ENCODE measurements at places on chromosomes 3 and 15.

GRCh38 chr3:156554515-156554841 lies 439 bp downstream of the SSR3 start:
- DNase-seq = no peak

- no peak for DNase-seq
These were observed 14.8 kb upstream of the SHISA5 start for GRCh38 chr3:48518638-48519276.

GRCh38 chr3:100368441-100368840 lies 32.4 kb downstream of the TOMM70 start:
- no peak for DNase-seq

GRCh38 chr3:143190101-143190500 lies 70.5 kb downstream of the CHST2 start:
- DNase-seq = no peak

- DNase-seq = peak; percentile 90
These were observed 1.3 kb downstream of the MED12L start for GRCh38 chr3:151086484-151087456.

- DNase-seq = no peak
These were observed 60.1 kb downstream of the ITGA11 start for GRCh38 chr15:68371851-68372250.

GRCh38 chr15:37084602-37085001 lies 15.7 kb downstream of the MEIS2 start:
- no peak for DNase-seq

- DNase-seq = no peak
These were observed 90.2 kb downstream of the DNAJB8 start for GRCh38 chr3:128376516-128376915.

DNA sequence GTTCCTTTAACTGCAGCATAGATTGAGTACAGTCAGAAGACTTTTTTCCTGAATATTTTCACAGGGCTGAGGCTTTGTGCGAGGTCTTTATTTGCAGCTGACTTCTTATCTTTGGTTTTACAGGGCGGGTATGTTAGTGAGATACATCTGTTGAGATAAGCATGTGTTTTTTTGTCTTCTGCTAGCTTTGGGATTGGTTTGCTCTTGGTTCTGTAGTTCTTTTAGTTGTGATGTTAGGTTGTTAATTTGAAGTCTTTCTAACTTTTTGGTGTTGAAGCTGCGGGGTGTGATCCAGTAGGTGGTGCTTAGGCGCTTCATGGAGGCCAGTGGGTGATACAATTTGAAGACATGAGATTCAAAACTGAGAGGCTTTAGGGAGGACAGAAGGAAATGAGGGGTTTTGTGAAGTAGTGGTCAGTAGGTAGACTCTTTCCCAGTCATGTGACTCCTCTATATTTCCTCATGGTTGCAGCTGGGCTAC lies 67.9 kb upstream of the TNFSF10 start:
- no peak for DNase-seq

DNA sequence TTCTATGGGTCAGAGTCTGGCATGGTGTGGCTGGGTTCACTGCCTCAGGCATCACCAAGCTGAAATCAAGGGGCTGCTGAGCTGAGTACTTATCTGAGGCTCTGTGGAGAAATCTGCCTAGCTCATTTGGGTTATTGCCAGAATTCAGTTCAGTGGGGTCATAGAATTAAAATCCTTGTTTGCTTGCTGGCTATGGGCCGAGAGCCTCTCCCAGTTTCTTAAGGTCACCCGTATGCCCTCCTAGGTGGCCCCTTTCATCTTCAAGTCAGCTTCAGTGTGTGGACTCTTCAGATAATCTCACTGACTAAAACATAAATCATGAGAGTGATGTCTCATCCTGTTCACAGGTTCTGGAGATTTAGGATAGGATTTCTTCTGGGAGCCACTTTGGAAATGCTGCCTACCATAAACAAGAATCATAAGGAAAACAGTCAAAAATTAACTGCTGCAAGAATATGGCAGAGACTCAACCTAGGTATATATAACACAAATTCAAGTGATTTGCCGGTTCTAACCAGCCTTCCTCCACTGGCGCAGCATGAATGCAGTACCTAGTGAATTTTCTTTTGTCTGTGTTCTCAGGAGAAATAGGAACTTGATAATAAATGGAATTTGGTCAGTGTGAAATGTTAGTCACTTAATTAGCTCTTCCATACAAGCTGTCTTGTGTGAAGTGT lies 5.3 kb downstream of the CP start:
- no peak for DNase-seq

DNA sequence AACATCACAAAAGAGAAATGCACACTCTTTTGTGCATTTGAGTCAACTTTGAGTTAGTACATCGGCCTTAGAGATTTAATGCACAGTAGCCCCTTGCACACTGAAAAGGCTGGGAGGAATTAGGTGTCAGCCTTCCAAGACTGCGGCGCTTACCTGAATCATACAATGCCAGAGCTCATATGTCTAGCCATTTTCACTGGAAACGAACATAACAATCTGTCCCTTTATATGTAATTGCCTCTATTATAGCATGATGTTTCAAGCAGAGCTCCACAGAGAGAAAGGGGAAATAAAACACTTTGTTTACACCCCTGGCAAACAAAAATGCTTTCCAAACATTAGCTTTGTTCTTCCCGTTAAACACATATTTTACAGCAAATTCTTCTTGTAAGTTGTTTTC lies 315.7 kb upstream of the SLCO3A1 start:
- DNase-seq = no peak

GRCh38 chr15:82944821-82945220 lies 7.7 kb downstream of the HOMER2 start:
- DNase-seq = peak; percentile 98

DNA sequence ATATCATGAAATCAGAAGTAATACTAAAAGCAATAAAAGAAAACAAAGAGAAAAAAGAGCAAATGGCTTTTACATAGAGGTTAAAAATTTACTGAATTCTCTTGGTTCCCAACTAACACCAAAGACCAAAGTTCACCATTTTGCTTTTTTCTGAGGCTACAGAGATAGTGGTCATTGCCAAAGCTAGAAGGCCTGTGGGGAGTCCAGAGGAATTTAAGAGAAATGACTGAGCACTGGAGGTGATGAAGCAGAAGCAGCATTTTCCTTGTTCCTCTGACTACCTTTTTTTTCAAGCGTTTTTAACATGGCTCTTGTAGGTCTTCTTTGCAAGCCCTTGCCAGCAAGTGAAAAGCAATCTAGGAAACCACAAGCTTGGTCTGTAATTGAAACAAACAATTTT lies 58.2 kb downstream of the THBS1 start:
- DNase-seq = no peak

DNA sequence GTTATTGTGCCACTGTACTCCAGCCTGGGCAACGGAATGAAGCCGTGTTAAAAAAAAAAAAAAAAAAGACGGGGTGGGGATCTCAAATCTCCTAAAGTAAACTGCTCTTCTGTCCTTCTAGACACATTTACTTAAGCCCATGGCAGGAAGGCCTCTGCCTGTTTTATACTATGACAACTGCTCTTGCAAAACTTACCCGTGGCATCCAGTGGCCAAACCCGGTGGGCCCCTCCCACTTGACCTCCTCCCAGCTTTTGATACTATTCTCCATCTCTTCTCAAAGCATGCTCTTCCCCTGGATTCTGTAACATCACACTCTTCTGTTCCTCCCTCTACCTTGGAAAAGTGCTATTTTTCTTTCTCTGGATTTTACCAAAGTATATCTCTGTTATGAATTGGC lies 112.2 kb downstream of the RFTN1 start:
- no peak for DNase-seq

DNA sequence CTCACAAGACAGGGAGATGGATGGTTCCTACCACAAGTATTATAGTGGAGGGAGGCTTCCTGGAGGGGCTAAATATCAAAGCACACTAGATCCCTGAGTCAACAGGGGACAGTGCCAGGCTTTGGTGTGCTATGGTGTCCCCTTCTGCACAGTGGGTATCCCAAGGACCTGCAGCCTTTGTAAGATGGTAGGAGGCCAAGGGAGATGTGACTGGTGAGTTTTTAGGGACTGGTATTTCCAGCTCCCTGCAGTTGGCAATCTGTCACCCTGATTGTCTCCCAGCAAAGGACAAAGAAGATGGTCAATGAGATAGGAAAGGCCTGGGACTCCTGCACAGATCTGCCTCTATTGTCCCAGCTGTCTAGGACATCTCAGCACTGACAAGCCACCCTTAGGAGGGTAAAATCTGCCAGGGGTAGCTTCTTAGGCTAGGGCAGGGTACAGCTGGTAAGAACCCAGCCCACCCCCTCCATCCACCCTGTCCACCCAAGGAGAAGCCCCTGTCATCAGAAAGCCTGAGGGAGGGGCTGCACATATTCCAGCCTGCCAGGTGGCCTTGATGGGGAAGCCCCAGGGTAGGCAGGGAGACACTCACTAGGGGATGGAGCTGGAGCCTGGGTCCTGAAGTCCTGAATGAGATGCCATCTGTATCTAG lies 631 bp downstream of the CYP1A1 start:
- DNase-seq = no peak

- DNase-seq = peak; percentile 36
These were observed 74.5 kb downstream of the LSM3 start for GRCh38 chr3:14253022-14253706.

DNA sequence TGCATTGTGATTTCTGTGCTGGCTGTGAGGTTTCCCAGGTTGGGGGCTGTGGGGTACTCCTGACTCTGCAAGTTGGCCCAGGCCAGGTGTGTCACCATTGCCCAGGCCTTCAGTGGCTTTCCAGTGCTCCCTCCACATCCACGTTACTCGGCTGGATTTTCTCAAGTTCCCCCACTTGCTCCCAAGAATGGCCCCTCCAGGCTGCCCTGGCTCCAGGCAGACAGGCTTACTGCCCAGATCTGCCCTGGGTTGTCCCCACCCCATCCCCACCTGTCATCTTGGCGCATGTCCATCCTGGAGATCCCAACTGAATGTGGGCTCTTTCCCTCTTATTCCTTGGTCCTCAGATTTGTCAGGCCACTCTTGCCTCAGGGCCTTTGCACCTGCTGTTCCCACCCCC lies 3.6 kb downstream of the APBA2 start:
- no peak for DNase-seq

DNA sequence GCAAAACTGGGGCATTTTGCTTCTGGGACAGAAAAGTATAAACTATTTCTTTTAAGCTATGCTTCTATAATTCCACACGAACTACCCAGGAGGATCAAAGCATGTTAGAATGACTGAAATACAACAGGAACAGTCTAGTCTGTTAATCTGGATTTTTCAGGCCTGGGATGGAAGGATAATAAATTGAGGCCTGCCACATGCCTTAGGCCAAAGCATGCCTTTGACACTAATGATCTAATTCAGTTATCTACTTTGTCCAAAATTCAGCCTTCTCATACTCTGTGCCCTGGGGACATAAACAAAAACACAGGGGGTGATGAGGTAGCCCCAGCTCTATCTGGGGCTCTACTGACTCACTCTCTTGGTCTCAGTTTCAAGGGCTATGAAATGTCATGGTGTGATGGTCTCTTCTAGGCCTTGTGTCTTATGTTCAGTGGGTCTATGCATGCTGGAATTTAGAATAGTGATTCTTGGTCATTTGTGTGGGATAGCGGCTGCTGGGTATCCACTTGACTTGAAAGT lies 32.5 kb downstream of the GAP43 start:
- no peak for DNase-seq

- no peak for DNase-seq
These were observed 27.8 kb downstream of the IFT80 start for GRCh38 chr3:160370987-160371857.

DNA sequence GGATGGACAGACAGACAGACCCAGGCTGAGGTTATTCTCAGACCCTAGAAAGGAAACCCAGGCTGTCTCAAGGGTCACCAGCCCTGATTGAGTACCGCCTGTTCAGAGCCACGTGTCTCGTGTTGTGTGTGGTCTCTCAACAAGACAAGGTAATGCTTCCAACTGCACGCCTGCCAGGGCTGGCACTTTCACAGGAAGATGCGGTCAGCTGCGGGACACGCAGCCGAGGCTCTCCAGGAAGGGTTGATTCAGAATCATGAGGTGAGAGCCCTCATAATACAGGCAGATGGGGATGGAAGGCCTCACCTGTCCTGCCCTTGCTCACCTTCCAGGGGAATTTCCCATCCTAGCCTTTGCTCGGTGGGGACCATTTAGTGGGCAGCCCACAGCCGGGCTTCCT lies 81.4 kb downstream of the TOP2B start:
- DNase-seq = no peak

GRCh38 chr15:92393071-92393979 lies at the start of gene ST8SIA2:
ST8SIA2 (plus strand) TSS chr15:92393881; CDS start chr15:92394065, 184 bp downstream.
- DNase-seq = no peak

DNA sequence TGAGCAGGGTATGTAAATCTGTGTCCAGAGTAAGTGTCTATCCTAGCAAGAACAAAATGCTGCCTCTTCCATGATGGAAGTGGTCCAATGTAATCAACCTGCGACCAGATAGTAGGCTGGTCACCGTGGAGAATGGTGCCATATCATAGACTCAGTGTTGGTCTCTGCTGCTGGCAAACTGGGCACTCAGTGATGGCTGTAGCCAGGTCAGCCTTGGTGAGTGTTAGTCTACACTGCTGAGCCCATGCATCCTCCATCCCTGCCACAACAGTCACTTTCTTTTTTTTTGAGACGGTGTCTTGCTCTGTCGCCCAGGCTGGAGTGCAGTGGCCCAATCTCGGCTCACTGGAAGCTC lies 69.3 kb downstream of the CHRD start:
- no peak for DNase-seq

DNA sequence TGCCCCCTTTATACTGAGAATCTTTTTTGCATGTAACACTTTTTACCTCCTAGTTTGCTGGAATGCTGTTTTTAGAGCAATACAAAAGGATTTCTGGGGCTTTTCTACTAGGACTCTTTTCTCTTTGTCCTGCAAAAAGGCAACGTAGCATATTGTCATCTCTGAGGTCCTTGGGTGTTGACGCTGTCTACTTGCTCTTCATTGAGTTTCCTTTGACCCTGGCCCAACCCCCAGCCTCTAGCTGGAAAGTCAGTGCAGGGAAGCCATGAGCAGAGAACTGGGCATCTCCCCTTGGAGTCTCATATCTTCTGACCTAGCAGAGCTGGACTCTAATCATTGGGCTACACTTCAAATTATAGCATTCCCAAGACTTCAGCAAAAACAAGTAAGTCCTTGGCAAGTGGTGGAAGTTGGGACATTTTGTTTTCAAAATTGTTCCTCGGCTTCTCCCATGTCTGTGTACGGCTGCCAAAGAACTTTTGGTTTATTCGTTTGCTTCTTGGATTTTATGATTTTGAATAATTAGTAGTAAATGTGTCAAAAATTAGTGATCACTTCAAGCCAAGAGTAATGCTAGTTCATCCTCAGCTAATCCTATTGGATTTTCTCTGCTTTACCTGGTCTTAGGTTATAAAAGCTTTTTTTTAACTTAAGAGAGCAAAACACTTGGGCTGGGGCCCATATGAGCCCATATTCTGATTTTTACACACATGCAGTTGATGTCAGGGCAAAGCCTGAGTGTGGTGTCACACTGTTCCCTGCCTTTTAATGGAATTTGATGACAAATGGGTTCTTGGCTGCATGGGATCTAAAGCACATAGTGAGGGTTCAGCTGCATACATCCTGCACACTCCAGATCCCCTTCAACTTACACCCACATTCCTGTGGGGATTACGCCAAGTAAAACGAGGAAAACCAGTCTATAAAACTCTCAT lies 419.5 kb upstream of the C2CD4B start:
- DNase-seq = no peak

GRCh38 chr3:38541806-38542205 lies 45.7 kb downstream of the EXOG start:
- no peak for DNase-seq
